ENCODE measurements at places on chromosomes 6 and 20. TPM values are rescaled to one million over a fixed set of nuclear protein-coding genes. Genes with fewer than 3 reads are reported as not detected.

- no peak for DNase-seq
Measured at GRCh38 chr20:10253780-10254179, 35.1 kb downstream of the SNAP25 start.

DNA sequence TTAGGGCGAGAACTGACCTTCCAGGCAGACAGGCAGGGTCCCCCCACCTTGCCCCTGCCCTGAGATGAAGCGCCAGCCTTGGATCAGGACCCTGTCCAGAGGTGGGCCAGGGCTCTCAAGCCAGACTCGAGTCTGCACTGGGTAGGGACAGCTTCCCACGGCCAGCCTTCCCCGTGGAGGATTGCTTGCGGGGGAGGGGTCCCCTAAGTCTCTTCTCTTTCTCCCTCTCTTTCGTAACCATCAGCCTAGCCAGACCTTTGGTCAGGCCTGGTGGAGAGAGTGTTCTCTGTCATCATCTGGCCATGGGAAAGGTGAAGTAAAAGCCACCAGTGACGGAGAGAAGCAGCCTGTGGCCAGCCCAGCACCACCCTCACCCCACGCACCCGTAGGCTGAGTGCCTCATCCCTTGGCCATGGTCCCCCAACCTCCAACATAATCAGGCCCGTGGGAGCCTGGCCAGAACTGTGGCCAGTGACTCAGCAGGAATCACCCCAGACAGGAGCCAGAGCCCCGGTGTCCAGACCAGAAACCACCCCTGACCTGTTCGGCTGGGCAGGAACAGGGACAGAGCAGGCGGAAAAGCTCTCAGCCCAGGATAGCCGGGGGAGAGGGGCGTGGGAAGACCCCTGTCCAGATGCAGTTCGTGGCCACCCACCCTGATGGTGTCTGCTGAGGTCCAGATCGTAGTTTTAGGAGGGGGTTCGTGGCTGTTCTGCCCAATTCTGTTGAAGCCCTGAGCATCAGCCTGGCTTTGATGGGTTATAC is 47.1 kb downstream of the SNAI1 start:
- peak; percentile 67 for DNase-seq

The LRRC73 gene
- 0.83 TPM for total RNA-seq

The ULBP3 gene
- 8.6 TPM for total RNA-seq

DNA sequence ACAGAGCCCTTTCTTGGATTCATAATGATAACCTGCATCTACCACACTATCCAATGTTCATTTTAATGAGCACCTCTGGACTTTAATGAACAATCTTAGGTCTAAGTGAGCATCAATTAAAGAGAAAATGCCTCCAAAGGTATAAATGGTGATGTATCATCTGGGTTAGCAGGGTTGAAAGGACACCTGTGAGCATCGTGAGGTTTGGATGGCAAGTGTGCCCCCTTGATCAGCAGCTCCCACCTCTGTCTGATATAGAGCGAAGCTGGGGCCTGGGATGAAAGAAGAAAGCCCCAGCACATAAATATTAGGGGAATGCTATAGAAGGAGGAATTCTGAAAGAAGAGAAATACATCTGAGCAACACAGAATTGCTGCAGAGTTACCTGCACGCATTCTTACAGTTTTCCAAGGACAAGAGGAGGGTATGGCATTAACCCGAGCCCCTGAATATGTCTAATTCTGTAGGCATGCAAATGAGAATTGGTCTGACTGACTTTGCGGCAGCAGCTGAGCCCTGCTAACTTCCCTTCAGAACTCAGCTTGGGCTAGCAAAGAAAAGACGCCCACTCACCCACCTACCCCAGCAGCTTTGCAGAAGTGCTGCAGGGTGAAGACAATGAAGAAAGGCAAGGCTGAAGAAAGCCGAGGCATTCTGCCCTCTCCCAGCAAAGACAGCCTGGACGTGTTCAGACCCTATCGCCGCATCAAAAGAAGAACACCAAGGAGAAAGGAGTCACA is 136.2 kb downstream of the GMPR start:
- DNase-seq, result no peak

- no peak for DNase-seq
Measured at GRCh38 chr6:17001188-17001587, 100.7 kb upstream of the STMND1 start.

DNA sequence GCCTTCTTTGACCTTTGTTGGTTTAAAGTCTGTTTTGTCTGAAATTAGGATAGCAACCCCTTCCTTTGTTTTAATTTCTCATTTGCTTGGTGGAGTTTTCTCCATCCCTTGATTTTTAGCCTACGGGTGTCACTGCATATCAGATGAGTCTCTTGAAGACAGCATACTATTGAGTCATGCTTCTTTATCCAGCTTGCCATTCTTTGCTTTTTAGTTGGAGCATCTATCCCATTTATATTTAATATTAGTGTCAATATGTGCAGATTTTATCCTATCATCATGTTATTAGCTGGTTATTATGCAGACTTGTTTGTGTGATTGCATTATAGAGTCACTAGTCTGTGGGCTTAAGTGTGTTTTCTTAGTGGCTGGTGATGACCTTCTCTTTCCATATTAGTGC is 622.2 kb downstream of the MMUT start:
- DNase-seq, result no peak

- DNase-seq, result peak; percentile 90
Measured at GRCh38 chr6:26017632-26017966, 55.0 kb downstream of the TRIM38 start.

The PGC gene
- not detected for total RNA-seq

- no peak for DNase-seq
Measured at GRCh38 chr6:16649241-16649640, 112.0 kb downstream of the ATXN1 start.

The SLC16A10 gene
- total RNA-seq, result not detected

- DNase-seq, result no peak
Measured at GRCh38 chr6:31899882-31900722, 1.8 kb downstream of the ZBTB12 start.

DNA sequence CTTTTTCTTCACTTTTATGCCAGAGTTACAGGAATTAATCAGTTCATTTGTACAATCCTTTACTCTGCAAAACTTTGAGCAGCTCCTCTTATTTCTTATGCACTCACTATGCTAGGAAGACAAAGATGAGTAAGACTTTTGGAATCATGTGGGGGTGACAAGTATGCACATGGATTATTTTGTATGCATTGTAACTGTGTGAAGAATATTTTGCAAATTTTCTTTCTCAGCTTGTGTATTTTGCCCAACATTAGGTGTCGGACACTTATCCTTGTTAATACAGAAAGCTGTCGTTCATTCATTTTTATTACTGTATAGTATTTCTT is 88.6 kb downstream of the PPP1R14C start:
- DNase-seq, result peak; percentile 52

DNA sequence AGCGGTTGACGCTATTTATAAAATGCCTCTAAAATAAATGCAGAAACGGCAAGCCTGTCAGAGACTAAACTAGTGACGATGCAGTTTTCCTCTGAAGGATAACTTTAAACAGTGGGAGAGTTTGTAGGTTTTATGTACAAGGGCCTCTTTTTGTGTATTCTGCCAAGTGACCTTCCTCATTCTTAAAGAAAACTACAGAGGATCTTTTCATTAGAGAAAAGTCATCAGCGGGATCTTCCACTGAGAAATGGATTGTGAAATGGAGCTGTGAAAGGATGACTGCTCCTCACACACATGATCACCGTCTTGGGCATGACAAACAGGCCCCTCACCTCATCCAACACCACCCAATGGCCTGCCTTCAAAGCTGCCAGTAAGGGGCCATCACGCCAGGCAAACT is 89.0 kb upstream of the LYRM2 start:
- DNase-seq, result no peak

GRCh38 chr6:157944983-157945931 is 36.4 kb upstream of the SYNJ2 start:
- DNase-seq, result no peak

GRCh38 chr20:47727170-47727880 is 58.0 kb downstream of the SULF2 start:
- no peak for DNase-seq

The BPIFA1 gene
- not detected for total RNA-seq

All from mammary epithelial cell (primary cell).